ENCODE measurements at places on chromosomes 2 and 18. TPM values are rescaled to one million over a fixed set of nuclear protein-coding genes. Genes with fewer than 3 reads are reported as not detected.

DNA sequence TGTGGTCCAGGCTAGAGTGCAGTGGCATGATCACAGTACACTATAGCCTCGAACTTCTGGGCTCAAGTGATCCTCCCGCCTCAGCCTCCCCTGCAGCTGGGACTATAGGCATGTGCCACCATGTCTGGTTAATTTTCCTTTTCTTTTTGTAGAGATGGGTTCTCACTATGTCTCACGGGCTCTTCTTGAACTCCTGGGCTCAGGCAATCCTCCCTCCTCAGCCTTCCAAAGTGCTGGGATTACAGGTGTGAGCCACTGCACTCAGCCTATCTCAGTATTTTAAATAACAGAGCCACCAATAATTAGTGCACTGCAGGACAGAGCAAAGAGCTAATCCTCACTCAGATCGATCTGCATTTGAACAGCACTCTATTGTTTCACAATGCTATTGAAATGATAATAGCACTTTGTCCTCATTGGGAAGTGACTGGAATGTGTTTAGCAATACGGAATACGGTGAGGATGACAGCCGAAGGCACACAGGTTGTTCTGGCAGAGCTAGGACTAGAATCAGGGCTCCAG, 335.9 kb downstream of the DLGAP1 start:
- DNase-seq: no peak

- no peak for DNase-seq
Measured at GRCh38 chr2:27552941-27553340, 29.9 kb upstream of the ZNF512 start.

- no peak for DNase-seq
Measured at GRCh38 chr2:188132385-188132784, 159.3 kb upstream of the GULP1 start.

DNA sequence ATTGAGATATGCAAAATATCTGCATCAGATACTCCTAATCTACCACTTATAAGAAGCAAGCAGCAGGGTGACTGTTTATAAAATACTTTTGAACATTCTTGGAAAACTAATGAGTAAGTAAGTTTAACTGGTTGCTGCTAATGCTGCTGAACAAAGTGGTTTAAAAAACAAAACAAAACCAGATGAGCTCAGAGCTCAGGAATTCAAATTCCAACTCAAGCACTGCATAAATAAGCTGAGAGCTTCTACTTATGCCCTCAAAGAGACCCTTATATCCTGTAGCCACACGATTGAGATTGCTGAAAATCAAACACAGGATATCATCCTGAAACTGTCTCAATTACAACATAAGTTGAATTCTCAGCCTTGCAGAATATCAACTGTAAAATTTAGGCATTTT, 62.3 kb upstream of the NYAP2 start:
- no peak for DNase-seq

The WNT10A gene
- 0.27 TPM for total RNA-seq

- DNase-seq: no peak
Measured at GRCh38 chr2:54052825-54053718, 62.3 kb upstream of the ACYP2 start.

The DLX2 gene
- not detected for total RNA-seq

DNA sequence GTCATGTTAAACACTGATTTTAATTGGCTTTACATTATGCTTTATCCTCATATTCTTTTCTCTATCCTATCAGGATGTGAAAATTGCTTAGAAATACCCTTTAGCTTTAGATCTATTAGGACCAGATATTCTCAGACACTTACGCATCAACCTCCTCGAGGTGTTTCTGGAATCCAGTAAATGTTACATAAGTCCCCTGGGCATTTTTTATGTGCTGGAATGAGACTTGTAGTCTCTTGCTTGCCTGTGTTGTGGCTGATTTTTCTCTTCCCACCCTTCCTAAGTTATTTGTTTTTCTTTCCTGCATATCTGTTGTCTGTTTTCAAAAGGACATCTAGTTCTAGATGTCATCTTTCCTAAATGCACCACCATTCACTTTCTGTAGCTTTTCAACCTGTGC, 197.1 kb downstream of the CCDC85A start:
- no peak for DNase-seq

GRCh38 chr2:219294356-219295351, 14.5 kb downstream of the PTPRN start:
- peak; percentile 87 for DNase-seq

DNA sequence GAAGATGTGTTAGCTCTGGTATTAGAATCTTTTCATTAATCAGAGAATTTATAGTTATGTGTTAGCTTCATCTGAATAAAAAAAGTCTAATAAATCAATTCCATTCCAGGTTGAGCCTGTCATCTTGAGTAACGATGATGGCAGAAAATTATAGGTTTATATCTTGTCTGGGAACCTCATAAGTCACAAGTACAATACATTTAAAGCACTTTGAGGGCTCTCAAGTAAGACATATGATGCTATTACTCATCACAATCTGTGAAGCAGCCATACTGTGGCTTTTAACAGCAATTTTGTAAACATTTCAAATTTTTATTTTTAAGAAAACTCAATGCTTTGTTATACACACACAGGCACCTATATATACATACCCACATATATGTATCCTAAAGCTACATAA, 484.1 kb upstream of the VRK2 start:
- DNase-seq: no peak

The DCDC2C gene
- not detected for total RNA-seq

- DNase-seq: no peak
Measured at GRCh38 chr18:59696311-59697235, 650 bp downstream of the CCBE1 start.

The SGPP2 gene
- 50.3 TPM for total RNA-seq

DNA sequence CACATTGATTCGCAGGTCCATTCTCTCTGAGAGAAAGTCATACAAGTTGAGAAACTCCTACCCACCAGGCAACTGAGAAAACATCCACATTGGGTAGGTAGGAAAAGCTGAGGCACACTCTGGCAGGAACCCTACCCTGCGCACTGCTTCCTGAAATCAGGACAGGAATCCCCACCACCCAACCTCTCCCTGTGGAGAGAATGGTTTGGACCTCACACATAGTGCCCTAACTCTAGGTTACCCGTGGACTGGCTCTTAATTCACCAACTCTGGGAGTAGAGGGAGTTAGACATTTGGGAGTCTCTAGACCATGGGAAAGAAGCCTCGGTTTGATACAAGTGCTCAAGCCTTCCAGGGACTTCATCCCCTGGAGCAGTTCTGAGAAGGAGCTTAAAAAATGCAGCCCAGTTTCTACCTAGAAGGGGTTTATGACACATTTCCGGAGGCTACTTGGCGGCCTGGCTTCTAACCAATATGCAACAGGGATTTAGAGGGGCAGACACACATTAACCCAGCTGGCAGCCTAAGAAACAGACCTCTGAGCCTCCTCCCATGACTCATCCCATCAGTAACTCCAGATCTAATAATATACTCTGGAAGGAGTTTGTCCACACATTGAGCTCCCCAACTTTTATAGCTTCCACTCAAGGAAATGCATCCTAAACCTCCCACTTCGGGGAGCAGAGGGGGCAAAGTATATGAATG, 136.7 kb downstream of the EML6 start:
- peak; percentile 54 for DNase-seq

DNA sequence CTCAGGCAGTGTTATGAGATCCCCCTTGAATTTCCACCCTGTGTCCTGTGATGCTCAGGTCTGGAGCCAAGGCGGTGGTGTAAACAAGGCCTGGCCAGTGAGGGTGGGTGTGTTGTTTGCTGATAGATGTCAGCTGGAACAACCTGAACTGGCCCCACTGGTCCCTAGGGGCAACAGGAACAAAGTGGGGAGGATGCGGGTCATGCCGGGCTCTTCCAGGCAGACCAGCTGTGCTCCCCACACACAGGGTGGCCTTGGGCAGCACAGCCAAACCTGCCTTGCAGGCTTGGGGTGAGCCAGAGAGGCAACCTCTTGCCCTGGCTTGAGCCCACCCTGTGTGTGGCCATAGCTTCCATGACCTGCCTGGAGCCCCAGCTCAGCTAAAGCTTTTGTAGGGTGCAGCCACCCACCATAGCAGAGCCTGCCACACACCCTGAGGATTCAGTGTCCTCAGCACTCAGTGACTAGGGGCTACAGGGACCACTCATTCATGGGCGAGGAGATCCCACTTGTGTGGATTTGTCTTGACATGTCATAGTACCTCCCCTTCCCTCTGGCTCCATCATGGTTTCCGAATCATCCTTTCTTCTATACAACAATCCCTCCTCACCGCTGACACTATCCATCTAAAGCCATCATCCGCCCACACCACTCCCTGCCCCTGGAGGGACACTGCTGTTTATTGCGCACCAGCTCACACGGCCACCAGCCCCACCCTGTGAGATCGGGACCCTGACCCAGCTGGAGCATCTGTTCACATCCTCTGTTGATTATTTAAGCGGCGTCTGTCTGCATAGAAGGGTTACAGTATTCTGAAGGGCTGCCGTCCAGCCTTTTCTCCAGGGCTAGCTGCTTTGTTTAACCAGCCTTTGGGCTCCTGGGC, 268.8 kb downstream of the CYP26B1 start:
- DNase-seq: no peak

GRCh38 chr2:237282568-237283128, 131.3 kb downstream of the COL6A3 start:
- no peak for DNase-seq

GRCh38 chr2:136351684-136352083, 233.7 kb upstream of the CXCR4 start:
- DNase-seq: no peak

The SLC39A10 gene
- total RNA-seq: 6.0 TPM

The CHRNG gene
- not detected for total RNA-seq

GRCh38 chr2:70607121-70607561, 53.5 kb upstream of the TGFA start:
- no peak for DNase-seq

The RTP5 gene
- total RNA-seq: not detected

DNA sequence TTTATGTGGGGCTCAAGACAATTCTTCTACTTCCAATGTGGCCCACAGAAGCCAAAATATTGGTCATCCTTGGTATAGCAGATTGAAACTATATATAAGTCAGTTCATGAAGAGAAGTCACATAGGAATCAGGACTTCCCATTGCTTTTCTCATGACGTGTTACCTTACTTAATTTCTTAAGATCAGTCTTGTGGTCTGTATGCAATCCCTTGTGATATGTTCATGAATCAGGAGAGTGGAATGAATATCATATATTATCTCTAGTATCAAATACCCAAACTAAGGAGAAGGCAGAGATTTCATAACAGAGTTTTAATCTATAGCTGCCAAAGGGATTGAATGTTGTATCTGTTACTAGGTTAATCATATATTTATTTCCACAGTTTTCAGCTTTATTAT, 1390.4 kb downstream of the SUCLG1 start:
- no peak for DNase-seq

DNA sequence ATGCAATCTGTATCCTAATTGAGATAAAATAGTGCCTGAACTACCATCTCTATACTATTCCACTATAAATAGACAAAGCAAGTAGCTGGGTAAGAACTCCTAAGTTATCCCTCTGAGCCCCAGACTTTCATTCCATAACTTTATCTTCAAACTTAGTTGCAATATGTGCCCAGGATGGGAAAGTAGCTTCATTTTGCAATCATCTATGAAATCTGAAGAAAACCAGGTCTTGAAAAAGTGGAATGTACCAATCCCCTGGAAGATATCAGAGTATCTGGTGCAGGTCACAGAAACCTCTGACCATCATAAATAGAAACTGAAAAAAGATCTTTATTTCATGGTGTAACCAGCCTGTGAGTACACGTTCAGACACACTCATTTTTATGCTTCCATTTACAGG, 78.1 kb upstream of the TMEM178A start:
- DNase-seq: no peak
